Muscle of leg (tissue), 16 donors: ENCODE measurements at places on chromosomes 11 and 22. TPM values are rescaled to one million over a fixed set of nuclear protein-coding genes. Genes with fewer than 3 reads are reported as not detected.

The CABP2 gene
- polyA plus RNA-seq: not detected

The KRTAP5-8 gene
- not detected for polyA plus RNA-seq

The MED15 gene
- 42.4 TPM for polyA plus RNA-seq

The KDM4E gene
- 0.25 TPM for polyA plus RNA-seq

The PNPLA5 gene
- not detected for polyA plus RNA-seq

DNA sequence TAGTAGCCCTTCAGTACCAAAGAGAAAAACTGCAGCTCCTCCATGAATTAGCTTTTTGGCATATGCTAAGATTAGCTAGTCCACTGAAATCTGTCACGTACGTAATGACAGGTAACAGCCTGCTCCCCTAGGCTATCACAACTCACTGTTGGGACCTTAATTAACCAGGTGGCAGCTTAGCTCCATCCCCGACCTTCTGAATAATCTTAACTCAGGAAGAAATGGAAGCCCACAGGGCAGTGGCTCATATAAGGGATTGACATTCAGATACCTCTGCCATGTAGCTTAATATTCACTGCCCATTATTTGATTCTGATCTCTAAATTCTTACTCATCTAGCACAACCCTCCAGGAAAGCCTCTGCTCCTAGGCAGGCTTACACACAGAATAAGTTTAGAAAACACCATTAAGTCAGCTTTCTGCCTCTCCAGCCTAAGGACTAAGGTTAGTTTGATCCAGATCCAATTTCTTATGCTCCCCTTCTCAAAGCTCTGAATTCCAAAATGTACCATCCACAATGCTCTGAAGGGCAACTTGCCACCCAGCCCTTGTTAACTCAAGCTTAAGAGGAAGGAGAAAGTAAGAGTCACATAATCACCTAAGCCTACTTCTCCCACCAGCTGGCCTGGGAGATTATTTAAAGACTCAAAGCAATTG, 5.0 kb downstream of the HSPA8 start:
- no peak for DNase-seq

DNA sequence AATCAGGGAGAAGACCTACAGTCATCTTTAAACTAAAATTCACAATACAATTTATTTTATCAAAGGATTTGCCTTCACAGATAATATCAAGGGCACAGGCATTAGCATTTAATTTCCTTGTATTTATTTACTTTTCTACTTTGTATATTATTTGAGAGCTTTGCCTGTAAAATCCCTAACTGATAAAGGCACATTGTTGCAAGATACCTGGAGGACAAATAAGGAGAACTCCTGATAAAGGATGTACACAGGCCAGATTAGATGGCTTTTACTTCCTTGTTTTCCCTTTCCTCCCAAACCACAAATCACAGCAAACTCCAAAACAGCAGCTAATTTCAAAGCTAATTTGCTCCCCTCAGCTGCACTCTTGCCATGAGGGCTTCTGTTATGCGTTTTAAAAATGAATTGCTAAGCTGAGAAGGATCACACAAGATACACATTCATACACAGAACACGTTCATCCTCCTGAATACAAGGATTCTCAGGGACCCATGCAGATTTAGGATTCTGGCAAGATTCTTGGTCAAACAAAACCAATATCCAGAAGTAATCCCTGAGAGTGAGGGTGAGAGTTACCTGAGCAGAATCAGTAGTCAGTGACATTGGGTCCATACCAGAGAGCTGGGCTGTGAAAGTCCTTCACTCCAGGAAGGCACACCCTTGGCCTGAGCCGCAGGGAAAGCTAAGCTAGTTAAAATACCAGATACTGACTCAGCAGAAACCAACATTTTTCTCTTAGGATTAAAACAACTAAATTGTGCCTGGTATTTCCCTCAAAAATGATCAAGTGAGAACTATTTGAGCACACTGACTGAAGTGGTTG, 100.3 kb upstream of the CLPB start:
- DNase-seq: no peak

DNA sequence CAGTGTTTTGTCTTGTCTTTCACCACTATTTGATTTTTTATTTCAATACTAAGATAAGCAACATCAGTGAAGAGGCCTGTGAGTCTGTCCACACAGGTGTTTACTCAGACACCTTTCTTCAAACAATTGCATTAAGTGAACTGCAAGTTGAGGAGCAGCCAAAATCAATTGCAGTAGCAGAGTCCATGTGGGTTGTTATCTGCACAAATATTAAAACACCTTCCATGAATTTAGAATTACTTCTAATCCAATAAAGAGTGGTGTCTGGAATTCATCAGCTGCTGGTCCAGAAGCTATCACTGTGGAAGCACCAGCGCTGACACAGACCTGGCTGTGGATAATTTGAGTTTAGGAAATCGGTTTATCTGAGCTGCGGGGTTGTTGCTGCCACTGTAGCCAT, 83.5 kb upstream of the FAT3 start:
- no peak for DNase-seq

- no peak for DNase-seq
These were observed 31.2 kb upstream of the SMTN start for GRCh38 chr22:31049815-31050420.

DNA sequence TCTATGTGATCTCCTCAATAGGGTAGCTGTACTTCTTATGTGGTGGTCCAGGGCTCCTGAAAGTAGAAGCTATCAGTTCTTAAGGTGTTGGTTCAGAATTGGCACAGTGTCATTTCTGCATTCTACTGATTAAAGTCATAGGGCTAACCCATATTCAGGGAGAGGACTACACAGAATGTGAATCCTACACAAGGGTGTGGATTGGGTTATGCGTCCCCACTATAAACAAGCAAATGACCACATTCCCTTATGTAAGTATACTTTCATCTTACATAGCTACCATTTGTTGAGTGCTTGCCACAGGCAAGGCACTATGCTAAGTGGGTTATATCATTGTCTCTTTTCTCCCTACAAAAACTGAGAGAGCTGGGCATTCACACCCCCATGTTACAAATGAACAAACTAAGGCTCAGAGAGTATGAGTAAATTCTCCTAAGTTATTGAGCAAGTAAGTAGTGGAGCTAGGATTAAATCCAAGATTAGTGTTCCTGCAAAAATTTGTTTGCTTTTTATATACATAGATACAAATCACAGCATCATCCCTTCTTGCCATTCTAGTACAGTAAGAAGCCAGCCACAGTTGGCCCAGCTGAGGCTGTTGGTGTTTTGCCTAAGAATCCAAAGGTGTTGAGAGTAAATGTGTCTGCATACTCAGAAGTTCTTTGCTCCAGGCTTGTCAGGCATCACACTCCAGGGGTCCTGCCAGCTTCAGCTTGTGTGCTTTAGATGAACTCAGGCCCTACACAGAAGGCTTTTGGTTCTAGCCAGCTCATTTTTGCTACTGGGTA, 157.8 kb downstream of the KIF18A start:
- DNase-seq: no peak

DNA sequence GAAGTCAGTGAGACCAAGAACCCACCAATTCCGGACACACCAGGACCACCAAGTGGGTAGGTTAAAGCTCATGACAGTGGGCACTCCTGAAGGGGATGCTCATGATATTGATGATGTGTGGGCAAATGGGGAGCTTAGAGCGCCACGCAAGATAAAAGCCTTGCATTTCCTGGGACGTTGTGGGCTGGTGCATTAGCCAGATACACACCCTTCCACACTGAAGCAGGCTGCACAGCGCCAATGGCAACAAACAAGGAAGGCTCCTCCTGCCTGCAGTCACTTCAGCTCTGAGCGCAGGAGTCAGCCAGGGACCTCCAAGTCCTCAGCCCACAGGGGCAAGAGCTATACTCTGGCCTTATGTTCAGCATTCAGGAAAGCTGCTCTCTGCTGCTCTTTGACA, 20.6 kb downstream of the TMEM218 start:
- no peak for DNase-seq

DNA sequence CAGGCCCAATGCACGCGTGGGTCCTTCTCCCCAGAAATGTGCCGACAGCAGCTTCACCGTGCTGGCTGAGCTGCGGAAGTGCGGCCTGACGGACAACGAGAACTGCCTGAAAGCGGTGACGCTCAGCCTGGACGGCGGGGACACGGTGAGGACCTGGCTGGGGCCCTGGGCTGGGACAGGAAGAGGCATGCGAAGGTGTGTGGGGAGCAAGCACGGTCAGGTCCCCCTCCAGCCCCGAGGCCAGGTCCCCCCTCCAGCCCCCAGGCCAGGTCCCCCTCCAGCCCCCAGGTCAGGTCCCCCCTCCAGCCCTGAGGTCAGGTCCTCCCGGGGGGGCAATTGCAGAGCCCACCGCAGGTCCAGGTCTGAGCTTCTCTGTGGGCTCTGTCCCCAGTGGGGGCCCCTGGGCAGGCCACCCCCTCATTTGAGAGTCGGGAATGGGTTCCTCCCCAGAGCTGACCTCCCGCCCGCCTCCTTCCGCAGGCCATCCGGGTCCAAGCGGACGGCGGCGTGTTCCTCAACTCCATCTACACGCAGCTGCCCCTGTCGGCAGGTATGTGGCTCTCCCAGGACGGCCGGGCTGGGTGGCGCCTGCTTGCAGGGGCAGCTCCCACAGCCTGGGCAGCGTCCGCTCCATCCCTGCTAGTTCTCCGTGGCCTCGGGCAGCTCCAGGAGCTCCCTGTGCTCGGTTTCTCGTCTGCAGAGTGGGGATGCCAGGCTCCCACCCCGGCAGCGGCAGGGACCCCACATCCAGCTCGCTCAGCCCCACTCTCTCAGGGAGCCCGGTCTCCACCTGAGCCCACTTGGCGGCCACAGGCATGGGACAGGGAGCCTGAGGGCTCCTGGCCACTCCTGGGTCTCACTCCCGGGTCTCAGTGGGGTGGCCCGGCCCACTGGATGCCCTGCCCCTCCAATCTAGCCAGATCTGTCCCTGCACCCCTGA, 7.9 kb downstream of the MUC5B start:
- no peak for DNase-seq

GRCh38 chr22:45451972-45452371, 38.5 kb downstream of the RIBC2 start:
- peak; percentile 81 for DNase-seq

DNA sequence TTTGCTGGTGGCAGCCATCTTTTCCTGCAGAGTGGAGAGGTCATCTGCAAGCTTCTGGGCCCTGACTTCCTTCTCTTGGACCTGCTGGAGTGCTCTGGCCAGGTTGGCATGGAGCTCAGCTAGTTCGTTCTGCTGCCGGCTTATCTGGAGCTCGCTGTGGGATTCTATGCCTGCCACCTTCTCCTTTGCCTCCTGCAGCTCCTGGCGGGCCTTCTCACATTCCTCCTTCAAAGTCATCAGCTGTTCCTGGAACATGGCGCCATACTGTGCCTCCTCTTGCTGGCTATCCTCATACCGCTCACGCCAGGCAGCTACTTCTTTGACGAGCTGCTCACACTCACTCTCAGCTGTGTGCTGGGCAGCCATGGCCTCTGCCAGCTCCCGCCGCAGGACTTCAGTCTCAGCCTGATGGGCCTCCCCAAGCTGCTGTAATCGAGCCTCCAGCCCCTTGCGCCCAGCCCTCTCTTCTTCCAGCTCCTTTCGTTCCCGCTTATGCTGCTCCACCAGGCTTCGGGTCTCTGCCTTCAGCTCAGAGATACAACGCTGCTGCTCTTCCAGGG, 16.1 kb downstream of the IL18BP start:
- no peak for DNase-seq

- DNase-seq: peak; percentile 86
These were observed 122.3 kb upstream of the BID start for GRCh38 chr22:17896586-17896985.

DNA sequence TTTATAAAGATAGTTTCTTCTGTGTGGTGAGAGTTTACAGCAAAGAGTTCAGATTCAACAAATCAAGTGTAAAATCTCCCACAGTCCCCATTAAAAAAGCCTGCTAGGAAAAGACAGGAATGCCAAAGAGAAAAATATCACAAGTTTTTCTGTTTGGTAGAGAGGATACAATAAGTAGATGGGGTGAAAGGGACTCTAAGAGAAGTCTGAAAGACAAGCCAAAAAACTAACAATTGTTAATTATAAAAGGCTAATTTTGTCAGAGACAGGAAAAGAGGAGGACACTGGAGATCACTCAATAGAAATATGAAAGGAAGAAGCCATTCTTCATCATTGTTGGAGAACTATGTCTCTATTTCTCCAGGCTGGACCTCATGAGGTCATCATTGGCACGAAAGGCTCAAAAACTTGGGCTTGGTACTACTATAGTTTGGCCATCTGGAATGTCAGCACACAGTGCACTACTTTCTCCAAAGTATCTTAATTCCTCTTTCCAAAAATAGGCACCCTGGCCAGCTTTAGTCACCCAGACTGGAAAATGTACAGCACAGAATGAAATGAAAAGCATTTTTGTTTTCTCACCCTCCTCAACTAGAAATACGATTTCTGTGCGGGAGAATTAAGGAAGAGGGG, 531 bp upstream of the SOX6 start:
- DNase-seq: peak; percentile 91

DNA sequence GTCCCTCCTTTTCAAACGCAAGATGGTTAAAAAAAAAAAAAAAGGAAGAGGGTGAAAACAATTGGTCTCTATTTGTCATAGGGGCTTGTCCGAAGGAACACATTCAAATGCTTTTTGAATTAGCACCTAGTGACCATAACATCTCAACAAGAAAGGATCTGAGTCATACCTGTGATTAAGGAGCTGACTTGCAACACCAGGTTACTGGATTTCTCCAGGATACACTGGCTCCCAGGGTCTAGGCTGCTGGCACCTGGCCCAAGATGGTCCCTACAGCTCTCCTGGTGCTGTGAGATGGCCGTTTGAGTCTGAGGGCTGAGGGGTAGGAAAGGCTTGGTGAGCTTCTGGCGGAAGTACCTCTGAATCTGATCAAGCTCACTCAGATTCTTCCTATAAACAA, 28.4 kb upstream of the UCP3 start:
- no peak for DNase-seq

- DNase-seq: no peak
These were observed 32.9 kb downstream of the CDON start for GRCh38 chr11:126029805-126030204.

GRCh38 chr22:27133019-27133431, 475.6 kb downstream of the MIAT start:
- no peak for DNase-seq

DNA sequence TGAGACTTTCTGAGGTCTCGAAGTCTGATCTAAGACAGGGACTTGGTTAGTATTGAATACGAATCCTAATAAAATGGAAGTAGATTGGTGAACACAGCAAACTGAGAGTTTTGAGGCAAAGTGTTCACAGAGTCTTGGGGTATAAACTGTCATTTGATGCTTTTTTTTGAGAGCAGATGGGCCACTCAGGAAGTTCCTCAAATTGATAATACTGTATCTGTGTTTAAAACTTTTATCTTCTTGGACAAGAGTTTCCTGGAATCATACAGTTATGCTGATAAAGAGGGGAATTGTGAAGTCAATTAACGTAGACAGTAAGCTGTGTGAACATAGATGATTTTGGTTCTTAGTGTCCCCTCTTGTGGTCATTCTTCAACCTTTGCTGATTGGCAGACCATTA, 80.0 kb upstream of the CLPB start:
- DNase-seq: no peak
